ENCODE measurements at places on chromosomes 3 and 15.

DNA sequence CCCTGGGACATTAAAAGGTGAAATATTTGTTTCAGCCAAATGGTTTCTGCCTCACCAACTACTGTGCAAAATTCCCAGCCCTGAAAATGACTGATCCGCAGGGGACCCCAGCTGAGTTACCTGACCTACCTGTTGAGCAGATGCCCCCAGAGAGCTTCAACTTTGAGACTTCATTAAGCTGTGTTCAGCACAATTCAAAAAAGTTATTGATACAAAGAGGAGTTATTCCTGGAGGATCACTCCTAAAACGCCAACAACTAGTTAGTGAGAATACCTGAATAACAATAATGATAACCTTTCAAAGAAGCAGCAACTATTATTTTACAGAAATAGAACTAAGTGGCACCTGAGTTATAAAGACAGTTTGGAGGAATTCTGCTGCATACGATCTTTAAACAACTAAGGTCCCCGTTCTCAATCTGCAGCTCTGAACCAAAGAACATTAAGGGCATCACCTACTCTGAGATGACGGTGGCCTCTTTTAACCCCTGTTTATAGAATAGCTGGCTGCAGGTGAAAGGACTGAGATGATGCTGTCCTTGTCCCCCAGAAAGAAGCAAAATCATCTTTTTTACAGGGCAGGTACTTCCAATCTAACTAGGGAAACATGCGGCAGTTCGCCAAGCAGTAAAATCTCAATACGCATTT, 659 bp downstream of the GADL1 start:
- DNase-seq, result no peak

- DNase-seq, result no peak
These were observed 464 bp upstream of the MRPS25 start for GRCh38 chr3:15065550-15066007.

GRCh38 chr15:74957476-74958035, 984 bp upstream of the RPP25 start:
- DNase-seq, result no peak

DNA sequence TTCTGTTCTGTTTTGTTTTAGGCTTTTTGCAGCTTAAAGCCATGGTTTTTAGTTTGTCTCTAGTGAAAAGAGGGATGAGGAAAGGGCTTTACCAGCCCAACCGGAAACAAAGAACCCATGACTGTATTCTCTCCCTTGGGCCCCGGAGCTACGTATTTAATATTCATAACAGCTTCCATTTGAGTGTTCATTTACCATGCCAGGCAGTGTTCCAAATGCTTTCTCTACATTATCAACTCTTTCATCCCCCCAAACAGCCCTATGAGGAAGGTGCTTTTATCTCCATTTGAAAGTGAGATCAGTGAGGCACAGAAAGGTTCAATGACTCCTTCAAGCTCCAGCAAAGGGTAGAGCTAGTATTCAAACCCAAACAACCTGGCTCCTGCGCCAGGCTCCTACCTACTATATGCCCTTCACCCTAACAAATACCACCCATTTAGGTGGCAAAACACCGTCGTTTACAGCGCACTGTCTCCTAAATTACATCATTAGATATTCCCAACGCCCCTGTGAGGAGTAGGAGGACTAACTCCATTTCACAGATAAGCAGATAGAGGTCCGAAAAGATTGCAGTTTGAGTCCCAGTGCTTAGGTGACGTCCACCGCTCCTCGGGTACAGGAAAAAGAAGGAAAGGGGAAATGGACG, 27.9 kb downstream of the GTPBP8 start:
- peak; percentile 54 for DNase-seq

- no peak for DNase-seq
These were observed 432.1 kb downstream of the NR2F2 start for GRCh38 chr15:96762566-96762965.

- DNase-seq, result no peak
These were observed 11.0 kb upstream of the VPS39 start for GRCh38 chr15:42218953-42219592.

DNA sequence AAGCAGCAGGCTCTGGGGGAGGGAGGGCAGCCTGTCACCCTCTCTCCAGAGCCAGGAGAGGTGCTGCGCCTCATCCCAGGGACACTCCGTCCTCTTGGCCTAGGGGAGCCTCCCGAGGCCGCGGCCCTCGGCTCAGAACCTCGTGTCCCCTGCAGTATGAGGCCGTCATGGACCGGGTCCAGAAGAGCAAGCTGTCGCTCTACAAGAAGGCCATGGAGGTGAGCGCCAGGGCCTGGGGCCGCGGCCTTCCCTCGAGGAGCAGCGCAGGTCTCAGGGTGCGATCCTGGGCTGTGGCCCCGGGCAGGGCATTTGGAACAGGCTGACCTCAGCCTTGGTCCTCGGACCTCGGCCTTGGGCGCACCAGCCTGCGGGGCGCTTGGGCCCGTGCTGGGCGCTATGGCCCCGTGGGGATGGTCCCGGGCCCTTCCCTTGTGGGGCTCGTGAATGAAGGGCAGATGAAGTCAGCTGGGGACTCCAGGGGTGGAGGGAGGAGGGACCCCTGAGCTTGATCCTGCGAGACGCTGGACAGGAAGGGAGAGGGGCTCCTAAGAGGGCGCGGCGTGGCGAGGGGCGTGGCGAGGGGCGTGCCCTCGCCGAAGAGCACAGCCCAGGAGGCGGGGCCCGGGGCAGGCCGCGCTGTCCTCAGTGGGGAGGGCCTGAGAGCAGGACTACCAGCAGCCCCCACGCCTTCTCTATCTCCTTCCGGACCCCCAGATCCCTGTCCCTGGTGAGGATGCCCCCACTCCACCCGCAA, 32.9 kb downstream of the PSTPIP1 start:
- no peak for DNase-seq

- no peak for DNase-seq
These were observed 62.0 kb downstream of the TLE3 start for GRCh38 chr15:70035719-70036077.

DNA sequence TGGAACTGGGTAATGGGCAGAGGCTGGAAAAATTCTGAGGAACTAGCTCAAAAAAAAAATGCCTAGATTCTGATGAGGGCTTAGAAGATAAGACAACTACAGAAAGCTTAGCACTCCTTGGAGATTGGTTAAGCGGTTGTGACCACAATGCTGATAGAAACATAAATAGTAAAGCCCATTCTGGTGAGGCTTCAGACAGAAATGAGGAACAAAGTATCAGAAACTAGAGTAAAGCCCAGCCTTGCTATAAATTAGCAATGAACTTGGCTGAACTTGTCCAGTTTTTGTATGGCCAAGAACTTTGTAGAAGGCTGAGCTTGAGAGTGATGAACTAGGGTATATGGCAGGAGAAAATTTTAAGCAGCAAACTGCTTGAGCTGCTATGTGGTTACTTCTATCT, 25.4 kb downstream of the GOLGB1 start:
- no peak for DNase-seq

DNA sequence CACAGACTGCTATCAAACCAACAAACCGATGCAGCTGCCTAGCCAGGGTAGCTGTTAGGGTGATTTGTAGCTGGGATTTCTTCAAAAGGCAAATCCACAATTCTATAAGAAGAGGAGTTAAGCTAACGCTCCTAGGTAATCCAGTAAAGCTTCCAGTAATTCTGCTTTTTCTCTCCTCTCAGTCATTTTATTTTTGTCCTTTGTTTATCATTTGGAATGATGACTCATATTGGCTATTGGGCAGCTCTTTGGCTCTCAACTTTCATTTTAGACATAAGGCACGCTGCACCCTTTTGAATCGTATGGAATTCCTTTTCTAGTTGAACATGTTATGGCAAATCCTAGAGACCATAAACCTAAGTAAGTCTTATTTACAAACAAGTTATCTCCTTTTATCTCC, 53.2 kb upstream of the PPARG start:
- no peak for DNase-seq

GRCh38 chr3:60263191-60263590, 988.1 kb downstream of the FHIT start:
- no peak for DNase-seq

DNA sequence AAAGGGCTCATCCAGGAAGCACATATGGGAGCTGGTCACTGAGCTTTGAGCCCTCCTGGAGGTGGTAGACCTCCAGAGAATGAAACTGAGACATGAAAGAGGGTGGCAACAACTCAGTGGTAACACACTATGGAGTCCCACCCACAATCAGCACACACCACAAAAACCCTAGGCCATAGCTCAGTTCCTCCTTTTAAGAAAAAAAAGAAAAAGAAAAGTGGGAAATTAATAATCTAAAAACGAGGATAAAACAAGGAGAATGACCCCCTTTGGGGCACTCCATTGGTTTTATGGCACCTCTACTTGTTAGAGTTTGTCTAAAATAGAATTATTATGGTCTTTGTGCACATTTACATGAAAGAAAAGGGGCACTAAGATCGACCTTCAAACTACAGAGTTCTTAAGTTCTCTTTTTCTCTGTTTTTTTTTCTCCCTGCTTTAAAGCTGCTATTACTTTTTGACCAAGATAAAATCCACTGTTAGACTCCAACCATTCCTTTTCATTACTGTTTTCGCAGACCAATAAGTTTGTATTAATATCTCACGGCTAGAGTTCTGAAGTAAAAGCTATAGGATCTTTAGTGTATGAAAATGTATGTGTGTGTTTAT, 40.2 kb upstream of the ZBTB20 start:
- no peak for DNase-seq

DNA sequence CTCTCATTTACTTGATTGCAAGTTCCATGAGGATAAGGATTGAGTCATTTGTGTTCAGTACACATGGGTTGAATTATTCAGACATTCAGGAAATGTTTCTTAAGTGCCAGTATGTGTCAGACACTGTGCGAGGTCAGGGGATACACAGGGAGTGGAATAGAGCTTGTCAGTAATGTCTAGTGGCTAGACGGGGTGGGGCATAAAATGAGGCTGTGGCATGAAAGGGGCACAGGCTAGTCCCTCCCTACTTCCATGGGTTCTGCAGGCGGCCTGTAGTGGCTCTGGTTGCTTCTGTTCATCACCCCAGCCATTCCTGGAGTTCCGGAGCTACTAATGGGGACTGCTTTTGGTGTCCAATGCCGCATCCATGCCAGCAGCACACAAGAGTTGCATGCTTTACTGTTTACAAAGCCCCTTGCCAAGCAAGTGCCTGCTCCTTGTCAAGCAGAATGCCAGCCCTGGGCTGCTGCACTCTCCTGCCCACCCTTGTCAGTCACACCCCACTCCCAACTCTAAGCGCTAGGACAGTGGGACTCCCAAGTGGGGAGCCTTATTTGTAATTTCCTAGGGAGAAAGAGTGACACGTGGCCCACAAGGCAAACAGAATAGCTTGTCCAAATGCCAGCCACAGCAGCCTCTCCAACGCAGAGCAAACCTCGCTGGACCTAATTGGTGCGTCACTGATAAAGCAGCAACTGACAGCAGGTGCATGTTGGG, 70.8 kb downstream of the RAB11A start:
- DNase-seq, result peak; percentile 74

GRCh38 chr3:43434431-43434830, 148.1 kb downstream of the SNRK start:
- DNase-seq, result no peak

DNA sequence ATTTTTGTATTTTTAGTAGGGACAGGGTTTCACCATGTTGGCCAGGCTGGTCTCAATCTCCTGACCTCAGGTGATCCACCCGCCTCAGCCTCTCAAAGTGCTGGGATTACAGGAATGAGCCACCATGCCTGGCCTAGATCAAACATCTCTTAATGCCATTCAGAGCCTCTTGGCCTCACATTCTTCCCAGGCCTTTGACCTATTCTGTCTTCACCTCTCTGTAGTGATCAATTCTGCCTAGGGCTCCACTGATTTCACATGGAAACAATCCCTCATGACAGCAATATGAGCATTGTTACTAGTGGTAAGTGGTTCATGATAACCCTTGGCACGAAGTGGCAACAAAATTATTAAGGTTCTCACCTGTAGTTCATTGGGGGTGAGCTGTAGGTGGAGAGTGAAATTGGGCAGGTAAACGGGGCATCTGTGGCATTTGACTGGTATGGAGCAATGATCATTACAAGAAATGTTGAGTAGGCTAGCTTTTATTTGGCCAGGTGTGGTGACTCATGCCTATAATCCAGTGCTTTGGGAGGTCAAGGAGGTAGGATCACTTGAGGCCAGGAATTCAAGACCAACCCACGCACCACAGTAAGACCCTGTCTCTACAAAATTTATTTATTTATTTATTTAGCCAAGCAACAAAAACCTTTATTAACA, 4.8 kb upstream of the ARPIN start:
- no peak for DNase-seq

- DNase-seq, result no peak
These were observed 106.5 kb upstream of the GALNT15 start for GRCh38 chr3:16067837-16068471.

DNA sequence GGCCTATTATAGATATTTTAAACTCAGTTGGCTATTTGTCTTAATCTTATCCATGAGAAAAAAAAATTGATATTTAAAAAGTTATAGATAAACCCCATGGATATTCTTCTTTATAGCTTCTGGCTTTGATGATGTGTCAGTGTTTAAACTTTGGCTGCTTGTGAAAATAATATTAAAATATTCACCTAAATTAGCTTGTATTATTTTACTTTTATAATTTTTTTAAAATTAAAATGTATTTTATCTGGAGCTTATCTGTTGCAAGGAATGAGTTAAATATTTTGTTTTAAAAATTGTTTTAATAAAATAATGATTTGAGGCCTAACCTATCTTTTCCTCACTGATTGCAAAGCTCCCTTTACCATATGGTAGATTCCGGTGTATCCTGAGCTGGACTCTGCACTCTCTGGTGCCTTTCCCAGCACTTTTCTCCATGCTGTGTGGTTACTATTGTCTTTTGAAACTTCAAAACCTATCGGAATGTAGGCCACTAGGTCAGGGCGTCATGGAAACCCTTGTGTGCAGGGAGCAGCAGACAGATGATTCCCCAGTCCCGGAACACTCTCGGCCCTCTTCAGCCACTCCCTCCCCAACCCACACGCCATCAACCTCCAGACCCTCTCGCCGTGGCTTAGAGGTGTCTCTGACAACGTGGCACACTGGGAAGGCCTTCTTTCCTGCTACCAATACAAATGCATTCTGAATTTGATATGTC, 252.3 kb upstream of the ATP10A start:
- no peak for DNase-seq

- no peak for DNase-seq
These were observed 48.8 kb downstream of the FBXO22 start for GRCh38 chr15:75952525-75952924.

GRCh38 chr15:71800190-71800589, 10.2 kb upstream of the NR2E3 start:
- no peak for DNase-seq

GRCh38 chr3:82745544-82745943, 984.1 kb upstream of the GBE1 start:
- DNase-seq, result no peak

GRCh38 chr3:185878920-185879319, 54.1 kb upstream of the IGF2BP2 start:
- DNase-seq, result no peak
